Activated naive CD4-positive, alpha-beta T cell (primary cell): ENCODE measurements at places on chromosomes 6 and 20.

- no peak for DNase-seq
These were observed 81.6 kb upstream of the PMEPA1 start for GRCh38 chr20:57791178-57791962.

GRCh38 chr6:13694562-13694961, 17.1 kb downstream of the RANBP9 start:
- no peak for DNase-seq

DNA sequence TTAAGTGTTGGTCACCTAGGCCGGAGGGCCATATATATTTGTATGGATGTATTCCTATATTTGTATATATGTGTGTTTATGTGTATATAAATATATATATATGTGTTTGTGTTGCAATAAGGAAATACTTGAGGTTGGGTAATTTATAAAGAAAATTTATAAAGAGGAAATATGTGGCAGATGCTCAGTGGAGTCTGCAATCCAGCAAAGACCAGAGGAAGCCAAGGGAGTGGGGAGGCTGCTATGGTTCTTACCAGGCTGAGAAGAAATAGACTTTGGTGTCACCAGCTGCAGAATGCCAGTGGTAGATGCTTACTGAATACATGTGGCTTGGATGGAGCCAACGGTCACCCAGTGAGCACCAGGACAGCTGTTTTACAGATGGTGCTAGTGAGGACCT, 97.4 kb upstream of the ELOVL5 start:
- no peak for DNase-seq

DNA sequence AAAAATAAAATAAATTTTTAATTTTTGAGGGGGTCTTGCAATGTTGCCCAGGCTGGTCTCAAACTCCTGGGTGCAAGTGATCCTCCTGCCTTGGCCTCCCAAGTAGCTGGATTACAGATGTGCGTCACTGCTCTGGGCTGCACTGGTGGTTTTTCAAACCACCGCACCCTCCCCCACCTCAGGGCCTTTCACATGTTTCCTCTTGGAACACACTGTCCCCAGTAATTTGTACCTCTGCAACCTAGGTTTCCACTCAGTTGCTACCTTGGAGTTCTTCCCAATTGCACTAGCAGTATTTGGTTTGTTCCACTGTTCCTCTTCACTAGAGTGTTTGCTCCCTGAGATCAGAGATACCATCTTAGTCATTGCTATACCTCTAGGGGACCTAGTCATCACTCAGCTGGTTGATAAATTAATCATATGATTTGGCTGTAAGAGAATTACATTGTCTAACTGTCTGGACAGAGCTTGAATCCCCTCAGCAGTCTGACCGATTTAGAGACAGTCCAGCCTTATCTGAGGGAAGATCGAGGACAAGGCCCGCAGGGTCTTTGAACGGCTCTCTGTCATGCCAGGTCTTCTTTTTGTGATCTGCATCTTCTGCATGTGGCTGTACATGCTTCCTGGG, 32.0 kb downstream of the CEP43 start:
- no peak for DNase-seq

DNA sequence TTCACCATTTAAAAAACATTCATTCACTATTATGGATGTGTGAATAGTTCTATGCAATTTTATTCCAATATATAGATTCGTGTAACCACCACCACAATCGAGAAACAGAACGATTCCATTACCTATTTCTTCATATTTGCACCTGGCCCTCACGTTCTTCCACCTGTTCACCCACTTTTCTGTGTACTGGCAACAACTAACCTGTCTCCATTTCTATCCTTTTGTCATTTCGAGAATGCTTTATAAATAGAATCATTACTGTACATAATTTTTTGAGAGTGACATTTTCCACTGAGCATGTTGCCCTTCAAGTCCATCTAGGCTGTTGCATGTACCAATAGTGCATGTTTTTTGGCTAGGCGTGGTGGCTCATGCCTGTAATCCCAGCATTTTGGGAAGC, 23.2 kb upstream of the STX11 start:
- no peak for DNase-seq

- no peak for DNase-seq
These were observed 136.4 kb downstream of the MTFR2 start for GRCh38 chr6:136113736-136114173.

- DNase-seq: no peak
These were observed 59.8 kb upstream of the HSF2 start for GRCh38 chr6:122339661-122340060.

DNA sequence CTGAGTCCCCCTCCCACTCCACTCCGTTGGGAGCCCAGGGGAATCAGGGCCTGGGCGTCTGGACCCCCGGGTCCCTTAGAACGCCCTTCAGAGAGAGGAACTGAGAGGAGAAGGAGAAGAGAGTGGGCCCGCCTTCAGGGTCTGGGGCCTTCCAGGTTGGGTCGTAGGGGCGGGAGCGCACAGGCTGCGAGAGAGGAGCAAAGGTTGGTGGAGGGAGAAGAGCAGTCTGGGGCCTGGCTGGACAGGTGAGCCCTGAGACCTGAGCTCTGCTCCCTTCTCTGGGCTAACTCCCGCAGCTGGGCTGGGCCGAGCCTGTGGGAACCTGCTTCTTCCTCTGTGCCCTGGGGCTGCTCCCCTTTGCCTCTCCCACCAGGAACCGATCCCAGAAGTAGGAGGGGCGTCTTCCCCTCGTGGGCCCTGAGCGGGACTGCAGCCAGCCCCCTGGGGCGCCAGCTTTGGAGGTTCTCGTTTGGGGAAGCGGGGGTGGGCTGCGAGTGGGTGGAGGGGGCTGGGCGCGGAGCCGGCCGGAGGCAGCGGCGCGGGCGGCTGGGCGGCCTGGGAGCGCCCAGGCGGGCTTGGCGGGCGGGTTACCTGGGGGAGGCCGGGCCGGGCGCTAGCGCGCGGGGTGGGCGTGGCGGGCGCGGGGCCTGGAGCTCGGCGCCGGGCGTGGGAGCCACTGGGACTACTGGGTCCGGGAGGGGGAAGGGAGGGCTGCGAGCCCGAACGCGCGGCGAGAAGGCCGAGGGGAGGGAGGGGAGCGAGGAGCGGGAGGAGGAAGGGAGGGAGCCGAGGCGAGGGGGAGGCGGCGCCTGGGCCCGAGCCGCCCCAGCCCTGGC, at the start of gene DDR1:
DDR1 (plus strand) TSS at position 835 of the 836 bp plus-strand sequence. CDS start 4,211 bp downstream, outside the sequence.
- DNase-seq: peak; percentile 36

GRCh38 chr6:43242908-43243663, at the start of gene TTBK1:
Gene TTBK1 (plus strand): TSS chr6:43243481. CDS start chr6:43246661, 3,180 bp downstream.
- DNase-seq: no peak

DNA sequence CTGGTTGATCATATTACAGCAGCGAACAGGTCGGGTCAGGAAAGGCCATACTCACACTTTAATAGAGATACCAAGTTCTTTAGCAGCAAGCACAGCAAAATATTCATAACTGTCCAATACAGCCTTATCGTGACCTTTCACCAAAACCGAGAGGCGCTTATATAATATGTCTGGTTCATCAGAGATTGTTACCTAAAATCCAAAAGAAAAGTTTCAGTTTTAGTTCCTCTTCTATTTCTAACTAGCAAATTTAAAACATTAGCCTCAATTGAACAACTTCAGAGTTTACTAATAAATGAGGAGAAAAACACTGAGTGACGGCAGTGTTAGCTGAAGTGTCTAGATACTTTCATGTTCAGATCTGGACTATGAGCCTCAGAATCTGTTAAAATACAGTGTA, 5.9 kb downstream of the MRPS10 start:
- no peak for DNase-seq

DNA sequence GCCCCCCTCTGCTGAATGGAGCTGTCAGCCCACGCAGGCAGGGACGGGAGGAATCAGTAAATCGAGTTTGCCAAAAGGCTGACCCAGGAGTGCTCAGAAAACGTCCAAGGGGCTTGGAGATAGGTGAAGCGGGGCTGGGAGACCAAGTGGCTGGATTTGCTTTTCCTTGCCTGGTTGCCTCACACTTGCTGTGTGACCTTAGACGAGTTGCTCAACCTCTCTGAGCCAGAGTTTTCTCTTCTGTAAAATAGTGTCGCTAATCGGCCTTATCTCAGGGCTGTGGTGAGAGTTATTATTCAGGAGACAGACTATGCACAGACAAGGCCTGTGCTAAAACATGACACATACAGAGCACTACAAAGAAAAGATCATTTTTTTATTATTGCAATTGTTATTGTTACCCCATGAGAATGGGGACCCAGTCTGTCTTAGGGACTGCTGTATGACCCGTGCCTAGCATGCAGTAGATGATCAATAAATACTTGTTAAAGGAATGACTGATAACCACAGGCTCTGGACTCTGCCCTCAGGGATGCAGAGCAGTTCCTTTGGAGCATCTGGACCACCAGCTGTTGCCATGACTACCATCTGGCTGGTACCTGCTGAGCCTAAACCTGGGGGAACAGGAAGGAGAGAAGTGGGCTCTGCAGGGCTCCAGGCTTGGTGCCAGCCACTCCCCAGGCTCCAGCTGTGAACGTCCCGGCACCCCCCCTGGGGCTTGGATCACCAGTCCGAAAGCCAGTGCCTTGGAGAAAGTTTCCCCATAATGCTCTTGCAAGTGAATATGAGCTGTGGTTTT, 901 bp downstream of the KCNK15 start:
- no peak for DNase-seq

GRCh38 chr6:170485159-170485558, 67.9 kb downstream of the PSMB1 start:
- no peak for DNase-seq

DNA sequence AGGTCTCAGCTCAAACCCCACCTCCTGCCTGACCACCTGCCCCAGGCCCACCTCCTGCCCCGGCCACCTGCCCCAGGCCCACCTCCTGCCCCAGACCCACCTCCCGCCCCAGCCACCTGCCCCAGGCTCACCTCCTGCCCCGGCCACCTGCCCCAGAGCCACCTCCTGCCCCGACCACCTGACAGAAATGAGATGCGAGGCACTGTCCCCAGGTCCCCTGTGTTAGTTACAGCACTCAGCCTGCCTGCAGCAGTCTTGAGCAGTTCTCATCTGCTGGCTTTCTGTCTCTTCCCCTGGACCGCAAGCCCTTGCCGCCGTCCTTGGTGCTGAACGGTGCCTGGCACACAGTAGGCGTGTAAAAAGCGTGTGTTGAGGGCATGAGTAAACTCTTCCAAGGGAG, 79.5 kb downstream of the CDH4 start:
- DNase-seq: peak; percentile 5

- DNase-seq: no peak
These were observed 38.2 kb upstream of the PMEPA1 start for GRCh38 chr20:57747861-57748481.

DNA sequence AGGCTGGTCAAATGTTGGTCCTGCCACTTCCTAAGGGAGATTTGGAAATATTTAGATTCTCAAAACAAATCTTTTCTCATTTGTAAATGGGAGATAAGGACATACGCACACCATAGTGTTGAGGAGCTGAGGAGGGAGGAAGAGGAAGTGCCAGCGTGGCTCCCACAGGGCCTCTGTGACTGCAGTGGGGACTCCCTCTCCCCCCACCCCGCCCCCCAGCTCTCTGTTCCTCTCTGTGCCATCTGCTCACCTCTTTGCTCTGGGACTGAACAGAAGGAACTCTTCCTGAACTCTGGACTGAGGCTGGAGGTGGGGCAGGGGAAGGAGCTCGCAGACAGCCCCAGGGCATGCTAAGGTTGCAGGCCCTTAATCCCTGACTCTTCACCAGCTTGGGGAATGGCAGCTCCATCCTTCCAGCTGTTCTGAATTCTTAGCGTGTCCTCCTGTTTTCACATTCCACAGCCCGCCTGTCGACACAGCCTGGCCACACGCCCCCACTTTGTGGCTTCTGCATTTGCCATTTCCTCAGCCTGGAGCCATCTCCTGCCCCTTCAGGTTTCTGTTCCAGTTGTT, 11.4 kb downstream of the DDX27 start:
- DNase-seq: no peak

GRCh38 chr6:52547647-52548352, 29.1 kb downstream of the TRAM2 start:
- no peak for DNase-seq

DNA sequence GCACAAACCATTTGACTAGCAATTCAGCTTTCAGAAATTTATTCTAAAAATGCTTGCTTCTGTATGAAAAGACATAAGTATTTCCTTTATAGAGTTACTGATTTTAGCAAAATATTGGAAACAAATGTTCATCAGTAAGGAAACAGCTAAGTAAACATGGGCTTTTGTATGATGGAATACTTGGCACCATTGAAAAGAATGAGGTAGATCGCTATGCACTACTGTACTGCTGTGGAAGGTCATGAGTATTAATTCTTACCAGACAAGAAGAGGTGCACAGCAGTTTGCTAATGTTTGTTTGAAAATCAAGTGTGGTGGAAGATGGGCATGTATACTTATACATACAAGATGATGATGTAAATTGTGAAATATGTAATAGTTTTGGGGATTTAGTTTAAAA, 73.0 kb downstream of the FARS2 start:
- DNase-seq: no peak
